ENCODE measurements at places on chromosomes 16 and 17. TPM values are rescaled to one million over a fixed set of nuclear protein-coding genes. Genes with fewer than 3 reads are reported as not detected.
A peak's percentile ranks its signal among the peaks of the same experiment; 100 is the strongest.

DNA sequence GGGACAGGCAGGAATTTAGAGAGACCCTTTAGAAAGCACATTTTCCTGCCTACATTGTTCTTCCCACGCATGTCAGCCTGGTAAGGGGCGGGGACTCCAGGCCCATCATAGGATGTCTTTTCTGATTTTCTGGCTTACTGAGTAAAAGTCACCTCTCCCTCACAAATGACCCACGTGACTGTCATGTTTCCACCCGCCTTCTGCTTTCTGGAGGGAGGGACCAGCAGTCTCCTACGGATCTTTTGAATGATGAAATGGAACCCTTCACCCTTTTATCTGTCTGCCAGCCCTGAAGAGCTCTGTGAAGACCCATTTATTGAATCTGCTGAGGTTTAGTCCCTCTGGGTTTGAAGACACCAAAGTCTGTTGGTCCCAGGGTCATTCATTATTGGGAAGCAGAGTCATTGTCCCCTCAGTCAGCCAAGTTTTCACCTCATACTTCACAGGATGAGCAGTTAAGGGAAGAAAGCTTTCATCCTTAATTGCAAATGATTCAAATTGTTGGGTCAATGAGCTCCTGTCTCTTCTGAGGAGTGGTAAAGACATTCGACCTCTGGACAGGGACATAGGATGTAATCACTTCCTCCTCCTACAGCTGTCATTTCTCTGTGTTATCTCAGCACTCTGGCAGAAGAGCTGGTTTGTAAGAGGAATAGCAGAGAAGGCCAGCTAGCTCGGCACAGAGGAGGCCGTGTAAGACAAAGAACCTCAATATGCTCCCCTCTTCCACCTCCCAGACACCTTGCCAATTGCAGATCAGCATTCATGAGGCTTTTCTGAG, 446.1 kb downstream of the HS3ST3B1 start:
- DNase-seq, result peak; percentile 27

- DNase-seq, result peak; percentile 84
Measured at GRCh38 chr17:50686494-50687199, 21.1 kb downstream of the ANKRD40 start.

DNA sequence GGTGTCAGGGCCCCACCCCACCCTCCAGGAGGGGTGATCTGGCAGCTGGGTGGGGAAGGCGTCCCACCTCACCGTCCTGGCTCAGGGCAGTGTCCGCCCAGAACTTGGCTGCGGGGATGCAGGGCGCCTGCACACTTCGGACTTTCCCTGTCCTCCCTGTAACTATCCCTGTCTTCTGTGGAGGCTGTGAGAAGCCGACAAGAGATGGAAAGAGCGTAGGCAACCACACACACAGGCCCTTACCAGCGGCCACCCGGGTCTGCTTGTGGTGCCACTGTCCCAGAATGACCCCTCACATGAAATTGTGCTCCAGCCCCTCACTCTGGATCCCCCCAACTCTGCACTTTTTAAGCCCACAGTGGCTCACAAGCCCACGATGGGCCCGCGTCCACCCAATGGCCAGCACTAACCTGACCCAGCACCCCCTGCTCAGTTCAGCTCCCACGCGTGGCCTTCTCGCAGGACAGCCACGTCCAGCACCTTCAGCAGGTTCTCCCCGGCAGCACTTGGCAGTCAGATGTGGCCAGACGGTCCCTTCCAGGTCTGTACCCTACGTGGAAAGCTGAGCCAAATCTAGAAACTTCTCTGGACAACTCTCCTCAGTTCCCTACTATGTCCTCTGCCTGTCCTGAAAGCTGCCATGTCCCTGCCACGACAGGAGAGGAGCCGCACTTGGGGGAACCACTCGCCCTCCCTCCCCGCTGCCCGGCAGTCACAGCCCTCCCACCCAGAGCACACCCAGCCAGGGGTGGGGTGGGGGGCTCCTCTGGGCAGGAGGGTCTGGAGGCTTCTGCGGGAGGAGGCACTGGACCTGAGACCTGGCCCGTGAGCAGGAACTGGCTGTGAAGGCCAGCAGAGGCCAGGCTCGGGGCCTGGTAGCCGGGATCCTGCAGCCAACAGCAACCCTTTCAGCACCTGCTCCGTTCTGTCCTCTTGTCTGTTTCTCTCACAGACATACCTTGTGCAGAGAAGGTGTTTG, 38.0 kb downstream of the PEMT start:
- DNase-seq, result no peak

- no peak for DNase-seq
Measured at GRCh38 chr17:17118399-17118798, 76.1 kb downstream of the MPRIP start.

GRCh38 chr16:468068-468821, 42.8 kb downstream of the RAB11FIP3 start:
- peak; percentile 67 for DNase-seq

- no peak for DNase-seq
Measured at GRCh38 chr17:45680360-45680759, 103.8 kb upstream of the CRHR1 start.

CCL23 gene
- not detected for total RNA-seq

All from endodermal cell (in vitro differentiated cells).